Stimulated activated CD4-positive, alpha-beta T cell treated with anti-CD3 and anti-CD28 coated beads, TNF-alpha, amount 100 ng/mL, for 24 hours (primary cell): ENCODE measurements at places on chromosomes 1 and 21.
A peak's percentile ranks its signal among the peaks of the same experiment; 100 is the strongest.

DNA sequence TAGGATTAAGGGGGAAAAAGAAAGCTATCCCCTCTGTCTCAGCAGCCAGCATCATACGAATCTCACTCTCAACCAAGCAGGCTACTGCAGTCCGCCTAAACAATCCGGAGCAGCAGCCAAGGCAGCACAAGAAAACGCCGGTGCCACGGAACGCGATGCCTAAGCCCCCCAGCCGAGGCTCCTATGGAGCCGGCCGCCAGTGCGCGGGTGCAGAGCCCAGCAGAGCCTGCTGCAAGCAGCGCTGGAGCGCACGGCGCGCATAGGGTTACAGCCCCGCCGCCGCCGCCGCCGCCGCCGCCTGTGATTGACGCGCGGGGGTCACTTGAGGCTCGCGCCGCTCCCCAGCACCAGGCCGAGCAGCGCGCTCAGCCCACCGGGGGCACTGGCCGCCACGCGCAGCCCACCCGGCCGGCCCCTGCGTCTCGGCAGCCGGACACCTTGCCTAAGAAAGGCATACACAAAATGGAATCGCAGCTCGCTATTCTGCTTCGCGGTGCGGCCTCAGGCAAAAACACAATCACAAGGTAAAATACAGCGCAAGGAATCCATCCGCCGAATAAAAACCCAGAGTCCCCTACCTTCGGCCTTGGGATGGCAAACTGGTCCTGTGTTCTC lies 780 bp downstream of the HIVEP3 start:
- DNase-seq: peak; percentile 40

DNA sequence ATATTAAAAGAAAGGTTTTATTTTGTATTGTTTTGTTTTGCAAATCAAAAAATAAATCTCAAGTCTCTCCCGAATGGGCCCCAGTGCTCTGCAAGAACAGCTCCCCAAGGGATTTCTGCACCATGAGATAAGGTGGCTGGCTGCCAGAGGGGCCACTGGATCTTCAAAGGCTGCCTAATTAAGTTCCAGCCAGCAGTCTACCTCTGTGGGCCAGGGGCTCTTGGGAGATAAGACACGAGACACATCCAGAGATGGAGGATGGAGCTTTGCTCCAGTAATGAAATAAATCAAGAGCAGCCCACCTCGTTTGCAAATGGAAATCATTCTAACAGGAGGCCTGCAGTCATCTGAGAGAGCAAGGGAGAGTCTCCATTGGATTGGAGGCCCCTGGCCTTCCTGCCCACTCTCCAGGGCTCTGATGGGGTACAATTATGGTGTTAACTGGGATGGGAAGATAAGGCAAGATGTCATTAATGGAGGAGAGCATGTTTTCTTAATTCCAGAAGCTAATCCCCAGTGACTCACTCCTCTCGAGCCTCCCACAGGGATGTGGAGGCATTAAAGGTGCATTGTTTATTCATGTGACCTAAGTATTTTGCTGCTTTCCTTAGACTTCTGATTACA lies 155.2 kb upstream of the KAZN start:
- no peak for DNase-seq

- no peak for DNase-seq
Observed at GRCh38 chr1:198281911-198282310, 125.1 kb downstream of the NEK7 start.

GRCh38 chr1:220797553-220797952 lies 10.8 kb downstream of the MTARC1 start:
- DNase-seq: no peak

DNA sequence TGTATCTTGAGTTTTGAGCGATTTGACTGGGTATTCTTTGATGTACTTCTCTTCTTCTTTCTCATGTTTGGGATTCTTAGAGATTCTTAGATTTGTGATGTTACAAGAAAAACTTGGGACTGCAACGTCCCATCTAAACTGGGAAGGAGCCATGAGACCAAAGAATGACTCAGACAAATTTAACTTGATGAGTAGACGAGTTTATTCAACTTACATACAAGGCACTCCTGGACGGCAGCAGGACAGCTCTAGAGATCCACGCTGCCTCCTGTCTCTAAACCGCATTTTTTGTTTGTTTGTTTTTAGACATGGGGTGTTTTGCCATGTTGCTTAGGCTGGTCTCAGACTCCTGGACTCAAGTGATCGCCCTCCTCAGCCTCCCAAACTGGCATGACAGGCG lies 137.1 kb downstream of the PIK3R3 start:
- no peak for DNase-seq

GRCh38 chr1:235759336-235759735 lies 107.4 kb downstream of the LYST start:
- DNase-seq: no peak

DNA sequence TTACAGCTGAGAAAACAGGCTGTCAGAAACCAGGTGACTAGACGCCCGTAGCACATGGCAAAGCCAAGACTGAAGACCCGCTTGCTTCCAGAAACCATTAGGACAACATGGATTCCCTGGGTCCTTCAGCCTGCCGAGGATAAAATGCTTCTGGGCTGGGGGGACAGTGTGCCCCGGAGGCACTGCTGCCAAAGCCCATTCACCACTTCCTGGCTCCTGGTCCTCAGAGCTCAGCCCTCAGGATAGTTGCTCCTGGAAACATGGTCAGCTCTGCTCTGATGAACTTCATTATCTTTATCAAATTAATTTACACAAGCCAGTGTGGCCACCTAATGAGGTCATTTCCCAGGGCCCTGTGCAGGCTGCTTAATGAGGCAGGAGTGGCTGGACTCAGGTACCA lies 41.1 kb upstream of the ACTL8 start:
- no peak for DNase-seq
